ENCODE measurements at places on chromosomes 3 and 15. TPM values are rescaled to one million over a fixed set of nuclear protein-coding genes. Genes with fewer than 3 reads are reported as not detected.

- peaks cover 20% of the 10 kb centered on the region for H3K4me1 ChIP-seq
- peaks cover 6% of the 10 kb centered on the region for H3K27me3 ChIP-seq
- H3K27ac ChIP-seq = no peak overlapping the region
- H3K36me3 ChIP-seq = no peaks in the 10 kb centered on the region
- no peak overlapping the region for H3K4me3 ChIP-seq
Observed at GRCh38 chr3:123668906-123669305, 84.1 kb upstream of the HACD2 start.

- no peak overlapping the region for H3K4me3 ChIP-seq
- peak; percentile 25 for DNase-seq
- H3K27me3 ChIP-seq = no peaks in the 10 kb centered on the region
- no peaks in the 10 kb centered on the region for H3K4me1 ChIP-seq
Observed at GRCh38 chr15:51782357-51782896, 31.0 kb downstream of the TMOD2 start.

- H3K4me1 ChIP-seq = peaks cover 42% of the 10 kb centered on the region
- H3K36me3 ChIP-seq = no peaks in the 10 kb centered on the region
- DNase-seq = peak; percentile 56
- H3K27me3 ChIP-seq = no peaks in the 10 kb centered on the region
- peak overlapping the region; percentile 91 for H3K4me3 ChIP-seq
- H3K27ac ChIP-seq = peak overlapping the region; percentile 47
Observed at GRCh38 chr15:65791335-65792137, 557 bp downstream of the DENND4A start.

The SEMA3F gene
- 64.8 TPM for polyA plus RNA-seq

- H3K36me3 ChIP-seq = no peaks in the 10 kb centered on the region
- no peaks in the 10 kb centered on the region for H3K4me1 ChIP-seq
- peaks cover 17% of the 10 kb centered on the region for H3K27me3 ChIP-seq
Observed at GRCh38 chr15:74311734-74312444, 55.6 kb downstream of the CYP11A1 start.

- H3K4me3 ChIP-seq = no peak overlapping the region
- DNase-seq = no peak
- H3K4me1 ChIP-seq = peaks cover 8% of the 10 kb centered on the region
Observed at GRCh38 chr3:187315872-187316271, 24.3 kb upstream of the MASP1 start.

- H3K27ac ChIP-seq = no peak overlapping the region
- no peak for DNase-seq
- no peaks in the 10 kb centered on the region for H3K27me3 ChIP-seq
- H3K4me1 ChIP-seq = peaks cover 12% of the 10 kb centered on the region
Observed at GRCh38 chr3:185632996-185633395, 46.9 kb downstream of the SENP2 start.

GRCh38 chr3:160127308-160127707 is 97.9 kb upstream of the C3orf80 start:
- H3K27ac ChIP-seq = no peak overlapping the region
- no peak overlapping the region for H3K4me3 ChIP-seq
- DNase-seq = no peak
- peaks cover 28% of the 10 kb centered on the region for H3K4me1 ChIP-seq
- H3K36me3 ChIP-seq = no peaks in the 10 kb centered on the region

DNA sequence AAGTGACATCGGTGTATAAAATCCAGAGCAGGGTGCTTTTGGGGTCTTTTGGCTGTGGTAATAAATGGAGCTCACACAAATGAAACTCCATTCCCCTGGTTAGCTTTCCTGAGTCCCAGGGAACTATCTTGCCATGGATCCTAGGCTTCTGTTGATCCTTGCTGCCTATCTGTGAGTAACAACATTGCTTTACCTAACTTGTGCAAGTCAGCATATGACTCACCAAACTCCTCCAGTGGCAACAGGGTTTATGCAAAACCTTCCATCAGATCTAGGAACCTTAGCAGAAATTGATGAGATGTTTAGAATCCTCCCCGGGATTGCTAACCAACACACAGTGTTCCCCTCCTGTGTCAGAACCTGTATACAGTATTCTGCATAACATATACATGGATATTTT is 105.4 kb downstream of the SCAPER start:
- H3K4me1 ChIP-seq = no peaks in the 10 kb centered on the region
- H3K36me3 ChIP-seq = no peaks in the 10 kb centered on the region
- H3K27ac ChIP-seq = no peak overlapping the region
- no peak overlapping the region for H3K4me3 ChIP-seq
- no peak for DNase-seq

GRCh38 chr3:157958457-157958856 is 147.8 kb downstream of the SHOX2 start:
- no peaks in the 10 kb centered on the region for H3K36me3 ChIP-seq
- DNase-seq = no peak
- no peak overlapping the region for H3K27ac ChIP-seq
- H3K27me3 ChIP-seq = no peaks in the 10 kb centered on the region

DNA sequence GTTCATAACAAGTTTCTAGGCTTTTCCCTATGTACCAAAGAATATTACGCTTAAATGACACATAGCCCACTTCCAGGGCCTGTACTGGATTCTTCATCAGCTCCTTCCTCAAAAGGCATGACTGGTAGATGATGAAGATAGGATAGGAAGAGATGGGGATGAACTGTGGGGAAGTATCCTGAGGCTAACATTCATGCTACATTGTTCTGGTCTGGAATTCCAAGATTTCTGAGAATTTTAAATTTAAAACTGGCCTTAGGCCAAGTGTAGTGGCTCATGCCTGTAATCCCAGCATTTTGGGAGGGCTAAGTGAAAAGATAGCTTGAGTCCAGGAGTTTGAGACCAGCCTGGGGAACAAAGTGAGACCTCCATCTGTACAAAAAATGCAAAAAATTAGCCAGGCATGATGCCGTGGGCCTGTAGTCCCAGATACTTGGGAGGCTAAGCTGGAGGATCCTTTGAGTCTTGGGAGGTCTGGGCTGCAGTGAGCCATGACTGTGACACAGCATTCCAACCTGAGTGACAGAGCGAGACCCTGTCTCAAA is 160.1 kb upstream of the PLAAT1 start:
- no peaks in the 10 kb centered on the region for H3K27me3 ChIP-seq
- no peak overlapping the region for H3K4me3 ChIP-seq
- H3K4me1 ChIP-seq = no peaks in the 10 kb centered on the region
- no peaks in the 10 kb centered on the region for H3K36me3 ChIP-seq
- DNase-seq = no peak

The NANOGP8 gene
- polyA plus RNA-seq = not detected

GRCh38 chr15:36370051-36370730 is 209.2 kb upstream of the CDIN1 start:
- peaks cover 28% of the 10 kb centered on the region for H3K4me1 ChIP-seq
- no peak overlapping the region for H3K4me3 ChIP-seq
- DNase-seq = peak; percentile 16
- H3K27ac ChIP-seq = peak overlapping the region; percentile 64

DNA sequence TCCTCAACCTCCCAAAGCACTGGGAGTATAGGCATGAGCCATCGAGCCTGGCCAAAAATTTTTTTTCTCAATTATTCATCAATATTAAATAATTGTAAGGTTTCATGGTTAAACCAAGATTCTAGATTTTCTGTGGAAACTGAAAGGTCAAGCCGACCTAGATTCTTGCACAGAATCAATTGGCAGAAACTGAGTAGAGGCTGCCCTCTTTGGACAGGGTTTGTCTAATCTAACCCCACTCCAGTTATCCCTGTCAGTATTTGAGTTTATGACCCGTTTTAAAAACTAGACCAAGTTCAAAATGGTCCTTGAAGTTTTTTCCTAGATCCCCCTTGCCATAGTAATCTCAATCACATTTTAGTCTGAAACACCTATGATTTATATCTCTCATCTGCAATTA is 8.6 kb upstream of the ADAM10 start:
- H3K27ac ChIP-seq = no peak overlapping the region
- DNase-seq = no peak
- no peaks in the 10 kb centered on the region for H3K27me3 ChIP-seq
- H3K4me1 ChIP-seq = no peaks in the 10 kb centered on the region
- no peaks in the 10 kb centered on the region for H3K36me3 ChIP-seq

DNA sequence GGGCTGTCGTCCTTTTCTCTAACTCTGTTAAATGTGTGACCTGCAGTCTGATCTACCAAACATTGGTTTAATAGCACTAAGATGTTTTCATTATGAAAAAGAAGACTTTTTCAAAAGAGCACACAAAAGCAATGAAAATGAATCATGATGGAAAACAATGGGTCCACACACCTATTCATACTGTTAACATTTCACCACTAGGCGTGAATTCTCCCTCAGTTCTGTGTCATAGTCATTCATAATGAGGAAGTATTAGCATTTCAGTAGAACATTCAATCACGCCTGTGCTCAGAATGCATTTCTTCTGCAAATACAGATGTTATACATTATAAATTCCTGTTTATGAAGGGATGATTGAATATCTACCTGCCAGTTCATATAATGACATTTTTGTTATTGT is 35.9 kb downstream of the EIF4E3 start:
- H3K27me3 ChIP-seq = no peaks in the 10 kb centered on the region
- H3K36me3 ChIP-seq = no peaks in the 10 kb centered on the region

- H3K4me1 ChIP-seq = peaks cover 8% of the 10 kb centered on the region
- H3K27me3 ChIP-seq = no peaks in the 10 kb centered on the region
- DNase-seq = no peak
- no peak overlapping the region for H3K27ac ChIP-seq
- no peak overlapping the region for H3K4me3 ChIP-seq
- H3K36me3 ChIP-seq = no peaks in the 10 kb centered on the region
Observed at GRCh38 chr3:56060521-56061278, 407.6 kb downstream of the ERC2 start.

DNA sequence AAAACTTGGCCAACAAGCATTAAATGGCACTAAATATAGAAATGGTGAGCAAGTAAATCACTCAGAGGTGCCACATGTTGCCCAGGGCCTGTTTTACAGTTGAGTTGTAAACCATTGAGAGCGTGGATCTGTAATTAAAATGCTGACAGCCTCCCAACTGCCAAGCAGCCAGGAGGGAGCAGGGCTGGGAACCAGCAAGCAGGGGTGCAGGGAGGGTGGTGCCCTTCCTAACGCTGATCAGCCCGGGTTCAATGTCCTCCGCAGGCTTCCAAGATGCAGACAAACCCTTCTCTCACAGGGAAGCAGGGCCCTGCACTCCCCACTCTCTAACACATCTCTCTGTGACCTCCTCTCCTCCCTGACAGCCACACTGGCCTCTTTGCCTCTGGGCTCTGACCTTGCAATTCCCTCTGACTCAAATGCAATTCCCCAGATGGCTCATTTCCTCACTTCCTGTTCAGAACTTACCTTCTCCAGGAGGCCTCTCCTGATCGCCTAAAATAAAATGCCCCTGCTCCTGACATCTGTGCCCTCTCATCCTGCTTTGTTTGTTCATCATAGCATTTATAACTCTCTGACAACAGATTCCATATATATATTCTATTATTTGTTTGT is 40.0 kb downstream of the WNT7A start:
- H3K27me3 ChIP-seq = no peaks in the 10 kb centered on the region
- no peak overlapping the region for H3K4me3 ChIP-seq
- H3K27ac ChIP-seq = no peak overlapping the region
- DNase-seq = no peak
- no peaks in the 10 kb centered on the region for H3K36me3 ChIP-seq
- no peaks in the 10 kb centered on the region for H3K4me1 ChIP-seq

Data from endothelial cell of umbilical vein (primary cell).